PC-3 (cell line): ENCODE measurements at places on chromosomes 11 and 22. TPM values are rescaled to one million over a fixed set of nuclear protein-coding genes. Genes with fewer than 3 reads are reported as not detected.
A peak's percentile ranks its signal among the peaks of the same experiment; 100 is the strongest.

The ZNF214 gene
- total RNA-seq = 0.58 and 1.4 TPM in 2 replicates

The CCDC15 gene
- total RNA-seq = 8.6 and 11.4 TPM in 2 replicates

The SLC15A3 gene
- not detected in 2 replicates for total RNA-seq

- H3K4me3 ChIP-seq = no peak overlapping the region
- H3K4me1 ChIP-seq = peaks cover 30% of the 10 kb centered on the region
- no peaks in the 10 kb centered on the region for H3K36me3 ChIP-seq
- DNase-seq = no peak
These were observed 96.1 kb upstream of the AKIP1 start for GRCh38 chr11:8814923-8815240.

The PHLDA2 gene
- total RNA-seq = 101 and 110 TPM in 2 replicates

The FJX1 gene
- 71.4 and 97.1 TPM in 2 replicates for total RNA-seq

- no peak overlapping the region for H3K27ac ChIP-seq
- no peak overlapping the region for H3K4me3 ChIP-seq
- H3K36me3 ChIP-seq = no peaks in the 10 kb centered on the region
- no peak for DNase-seq
- H3K4me1 ChIP-seq = no peaks in the 10 kb centered on the region
These were observed 68.5 kb upstream of the PARVG start for GRCh38 chr22:44112191-44112590.

DNA sequence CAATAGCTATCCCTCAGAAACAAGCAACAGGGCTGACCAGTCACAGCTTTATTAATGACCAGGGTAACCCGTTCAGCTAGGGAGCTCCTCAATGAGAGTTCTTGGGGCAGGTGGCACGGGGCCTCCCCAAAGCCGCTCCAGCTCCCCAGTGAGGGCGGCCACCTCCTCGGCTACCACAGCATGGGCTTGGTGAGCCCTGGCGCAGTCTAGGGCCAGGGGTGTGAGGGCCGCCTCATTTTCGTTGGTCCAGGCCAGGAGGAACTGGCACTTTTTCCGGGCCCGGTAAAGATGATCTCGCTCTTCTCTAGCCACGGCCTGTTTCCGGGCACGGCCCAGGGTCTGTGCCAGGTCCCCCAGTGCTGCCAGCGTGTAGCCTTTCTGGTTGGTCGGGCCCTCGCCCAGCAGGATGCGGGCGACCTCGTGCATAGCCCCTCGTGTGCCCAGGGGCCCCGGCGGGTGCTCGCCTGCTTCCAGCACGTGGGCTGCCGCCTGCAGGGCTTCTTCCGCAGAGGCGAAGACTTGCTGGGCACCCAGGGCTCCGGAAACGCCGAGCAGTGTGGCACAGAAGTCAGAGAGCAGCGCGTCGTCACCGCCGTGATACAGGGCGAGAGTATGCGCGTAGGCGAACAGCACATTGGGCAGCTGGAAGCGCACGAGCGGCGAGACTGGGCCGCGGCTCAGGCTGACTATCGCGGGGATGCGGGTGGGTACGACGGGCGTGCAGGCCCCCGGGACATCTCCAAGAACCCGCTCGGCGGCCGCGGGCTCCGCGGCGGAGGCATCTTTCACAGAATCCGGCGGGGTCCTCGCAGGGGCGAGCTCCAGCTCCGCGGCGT lies 913 bp downstream of the ZNHIT2 start:
- peak overlapping the region; percentile 74 for H3K27ac ChIP-seq
- no peaks in the 10 kb centered on the region for H3K27me3 ChIP-seq
- peak overlapping the region; percentile 77 for H3K4me3 ChIP-seq
- peaks cover 20% of the 10 kb centered on the region for H3K36me3 ChIP-seq

DNA sequence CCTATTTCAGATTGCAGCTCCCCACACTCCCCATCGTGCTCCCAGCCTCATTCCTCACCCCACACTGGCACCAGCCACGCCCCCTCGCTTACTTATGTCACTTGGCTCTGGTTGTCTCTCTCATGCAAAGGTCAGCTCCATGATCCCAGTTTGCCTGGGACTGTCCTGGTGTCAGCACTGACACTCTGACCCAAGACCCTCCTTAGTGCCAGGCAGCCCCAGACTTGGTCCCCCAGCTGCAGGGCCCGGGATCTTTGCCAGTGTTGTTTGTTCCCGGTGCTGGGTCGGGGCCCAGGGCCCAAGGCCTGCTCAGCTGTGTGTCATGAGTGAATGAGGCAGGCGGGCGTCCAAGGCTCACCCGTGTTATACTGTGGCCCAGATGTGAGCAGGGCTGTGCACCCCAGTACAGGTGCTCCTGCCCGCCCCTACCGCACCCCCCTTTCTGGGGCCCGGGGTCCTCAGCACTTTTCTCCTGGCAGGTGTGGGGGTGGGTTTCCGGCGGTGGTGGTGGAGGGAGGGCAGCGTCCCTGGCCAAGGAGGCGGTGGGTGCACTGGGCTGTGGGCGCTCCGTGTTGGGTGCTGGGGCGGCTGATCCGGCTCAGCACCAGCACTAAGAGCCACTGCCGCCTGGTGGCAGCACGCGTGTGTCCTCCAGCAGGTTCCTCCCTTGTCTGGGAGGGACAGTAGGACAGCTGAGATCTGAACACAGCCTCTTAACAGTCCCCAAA lies 19.5 kb downstream of the IL17REL start:
- H3K27me3 ChIP-seq = no peaks in the 10 kb centered on the region
- H3K27ac ChIP-seq = no peak overlapping the region
- DNase-seq = peak; percentile 60
- no peaks in the 10 kb centered on the region for H3K36me3 ChIP-seq
- no peak overlapping the region for H3K4me3 ChIP-seq
- no peaks in the 10 kb centered on the region for H3K4me1 ChIP-seq

GRCh38 chr11:8262552-8263108 lies 1.0 kb downstream of the LMO1 start:
- peak overlapping the region; percentile 56 for H3K4me3 ChIP-seq
- H3K36me3 ChIP-seq = no peaks in the 10 kb centered on the region
- H3K27me3 ChIP-seq = peaks cover 43% of the 10 kb centered on the region

The HEPACAM gene
- 0.11 TPM in 1 of 2 replicates, not detected in the other for total RNA-seq

GRCh38 chr22:36048911-36049677 lies 20.5 kb upstream of the RBFOX2 start:
- no peaks in the 10 kb centered on the region for H3K27me3 ChIP-seq
- no peaks in the 10 kb centered on the region for H3K36me3 ChIP-seq
- H3K4me1 ChIP-seq = peaks cover 19% of the 10 kb centered on the region
- H3K4me3 ChIP-seq = no peak overlapping the region

The TRIM48 gene
- not detected in 2 replicates for total RNA-seq

GRCh38 chr11:97502201-97502600 lies 1112.4 kb downstream of the JRKL start:
- no peaks in the 10 kb centered on the region for H3K27me3 ChIP-seq
- peak; percentile 31 for DNase-seq
- no peaks in the 10 kb centered on the region for H3K36me3 ChIP-seq

The ZP1 gene
- total RNA-seq = not detected in 2 replicates

The NAALADL1 gene
- 0.47 TPM in 1 of 2 replicates, not detected in the other for total RNA-seq

DNA sequence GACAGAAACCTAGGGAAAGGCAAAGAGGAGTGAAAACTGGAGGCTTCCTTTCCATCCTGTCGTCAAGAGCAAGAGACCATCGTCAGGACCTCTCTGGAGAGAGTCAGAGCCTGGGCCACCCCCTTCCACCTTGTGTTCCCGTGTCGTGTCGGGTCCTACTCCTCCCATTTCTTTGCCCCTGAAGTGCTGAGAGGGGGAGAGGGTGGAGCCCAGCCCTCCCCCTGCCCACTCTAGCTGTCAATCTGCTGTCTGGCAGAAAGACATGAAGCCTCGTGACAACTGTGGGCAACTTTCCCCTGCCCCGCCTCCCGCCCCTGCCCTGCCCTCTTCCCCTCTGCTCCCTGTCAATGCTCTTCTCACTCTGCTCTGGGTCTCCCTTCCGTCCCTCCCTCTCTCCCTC lies 20.6 kb downstream of the ANKK1 start:
- no peak overlapping the region for H3K4me3 ChIP-seq
- H3K36me3 ChIP-seq = no peaks in the 10 kb centered on the region
- no peaks in the 10 kb centered on the region for H3K4me1 ChIP-seq
- no peak for DNase-seq
- H3K27ac ChIP-seq = no peak overlapping the region
- H3K27me3 ChIP-seq = peaks cover 16% of the 10 kb centered on the region; the same call in 1 of the 2 replicates

GRCh38 chr11:86623736-86624135 lies 48.7 kb downstream of the ME3 start:
- H3K27me3 ChIP-seq = no peaks in the 10 kb centered on the region
- no peaks in the 10 kb centered on the region for H3K36me3 ChIP-seq
- no peak for DNase-seq
- H3K4me1 ChIP-seq = no peaks in the 10 kb centered on the region

GRCh38 chr22:49886346-49887063 lies 31.7 kb downstream of the ALG12 start:
- H3K27me3 ChIP-seq = no peaks in the 10 kb centered on the region
- no peak overlapping the region for H3K27ac ChIP-seq
- DNase-seq = no peak
- no peaks in the 10 kb centered on the region; the same call in none of the 2 replicates for H3K36me3 ChIP-seq
- H3K4me1 ChIP-seq = no peaks in the 10 kb centered on the region
- H3K4me3 ChIP-seq = no peak overlapping the region

The MN1 gene
- total RNA-seq = 2.7 and 3.1 TPM in 2 replicates

DNA sequence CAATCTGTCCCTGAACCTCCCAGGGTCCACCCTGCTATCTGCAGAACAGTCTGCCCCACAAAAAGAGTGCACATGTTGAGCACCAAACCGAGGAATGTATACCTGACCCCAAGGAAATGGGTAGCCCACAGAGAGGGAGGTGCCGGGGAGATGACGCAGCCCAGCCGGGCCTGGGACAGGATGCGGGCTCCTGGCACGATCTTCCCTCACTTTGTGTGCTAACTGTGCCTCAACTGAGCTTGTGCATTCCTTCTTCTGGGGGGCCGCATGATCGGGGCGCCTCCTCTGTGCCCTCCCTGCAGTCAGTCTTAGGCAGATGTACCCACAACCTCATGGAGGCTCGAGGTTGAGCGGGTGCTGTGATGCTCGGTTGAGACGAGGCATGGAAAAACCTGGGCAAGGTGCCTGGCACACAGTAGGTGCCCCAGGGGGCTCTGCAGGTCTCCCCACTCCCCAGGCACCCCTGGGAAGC lies 2.4 kb downstream of the GAS2L1 start:
- H3K36me3 ChIP-seq = no peaks in the 10 kb centered on the region
- peak; percentile 76 for DNase-seq
- H3K4me1 ChIP-seq = peaks cover 37% of the 10 kb centered on the region
- H3K4me3 ChIP-seq = peak overlapping the region; percentile 79
- H3K27ac ChIP-seq = peak overlapping the region; percentile 97

DNA sequence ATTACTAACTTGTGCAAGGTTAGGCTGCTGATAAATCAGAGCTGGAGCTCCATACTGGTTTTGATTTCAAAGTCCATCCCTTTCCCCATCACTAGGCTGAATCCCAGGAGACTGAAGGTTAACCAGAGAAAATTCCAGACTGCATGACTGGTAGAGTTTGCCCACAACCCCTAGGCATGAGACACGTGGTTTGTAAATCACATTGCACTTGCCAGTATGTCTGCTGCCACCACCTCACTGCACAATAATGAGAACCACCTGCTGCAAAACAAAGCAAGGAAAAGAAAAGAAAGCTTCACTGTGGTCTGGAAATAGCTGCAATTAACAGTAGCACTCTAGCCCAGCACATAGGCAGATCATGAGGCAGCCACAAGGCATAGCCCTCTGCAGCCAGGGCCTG lies 67.6 kb upstream of the NTM start:
- H3K4me3 ChIP-seq = no peak overlapping the region
- H3K27me3 ChIP-seq = peaks cover 66% of the 10 kb centered on the region

DNA sequence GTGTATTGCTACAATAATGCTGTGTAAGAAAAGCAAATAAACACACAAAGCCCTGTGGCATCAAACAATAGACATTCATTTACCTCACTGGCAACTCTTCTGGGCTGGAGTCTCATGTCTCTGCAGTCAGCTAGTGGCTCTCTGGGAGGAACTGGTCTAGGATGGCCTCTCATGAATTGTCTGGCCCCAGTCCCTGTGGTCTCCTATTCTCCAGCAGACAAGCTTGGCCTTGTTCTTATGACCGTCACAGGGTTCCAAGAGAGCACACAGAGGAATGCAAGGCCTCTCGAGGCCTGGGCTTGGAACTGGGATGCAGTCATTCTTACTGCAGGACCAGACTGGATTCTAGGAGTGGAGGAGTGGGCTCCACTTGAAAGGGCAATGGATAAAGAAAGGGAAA lies 141.2 kb upstream of the NTM start:
- no peak overlapping the region for H3K27ac ChIP-seq
- H3K4me1 ChIP-seq = no peaks in the 10 kb centered on the region
- peaks cover 79% of the 10 kb centered on the region for H3K27me3 ChIP-seq
- H3K36me3 ChIP-seq = no peaks in the 10 kb centered on the region
- DNase-seq = no peak

GRCh38 chr22:36954251-36955014 lies 41.0 kb downstream of the CSF2RB start:
- peaks cover 7% of the 10 kb centered on the region; the same call in 1 of the 2 replicates for H3K27me3 ChIP-seq
- no peak overlapping the region for H3K4me3 ChIP-seq
- no peak for DNase-seq
- H3K4me1 ChIP-seq = no peaks in the 10 kb centered on the region
- no peak overlapping the region for H3K27ac ChIP-seq
- no peaks in the 10 kb centered on the region for H3K36me3 ChIP-seq

GRCh38 chr11:84384731-84385130 lies 1098.6 kb upstream of the CCDC90B start:
- H3K4me3 ChIP-seq = no peak overlapping the region
- H3K27ac ChIP-seq = no peak overlapping the region
- H3K27me3 ChIP-seq = no peaks in the 10 kb centered on the region
- no peaks in the 10 kb centered on the region for H3K4me1 ChIP-seq
- peak; percentile 73 for DNase-seq
- no peaks in the 10 kb centered on the region for H3K36me3 ChIP-seq

The GAS2L1 gene
- total RNA-seq = 58.4 and 75.7 TPM in 2 replicates

DNA sequence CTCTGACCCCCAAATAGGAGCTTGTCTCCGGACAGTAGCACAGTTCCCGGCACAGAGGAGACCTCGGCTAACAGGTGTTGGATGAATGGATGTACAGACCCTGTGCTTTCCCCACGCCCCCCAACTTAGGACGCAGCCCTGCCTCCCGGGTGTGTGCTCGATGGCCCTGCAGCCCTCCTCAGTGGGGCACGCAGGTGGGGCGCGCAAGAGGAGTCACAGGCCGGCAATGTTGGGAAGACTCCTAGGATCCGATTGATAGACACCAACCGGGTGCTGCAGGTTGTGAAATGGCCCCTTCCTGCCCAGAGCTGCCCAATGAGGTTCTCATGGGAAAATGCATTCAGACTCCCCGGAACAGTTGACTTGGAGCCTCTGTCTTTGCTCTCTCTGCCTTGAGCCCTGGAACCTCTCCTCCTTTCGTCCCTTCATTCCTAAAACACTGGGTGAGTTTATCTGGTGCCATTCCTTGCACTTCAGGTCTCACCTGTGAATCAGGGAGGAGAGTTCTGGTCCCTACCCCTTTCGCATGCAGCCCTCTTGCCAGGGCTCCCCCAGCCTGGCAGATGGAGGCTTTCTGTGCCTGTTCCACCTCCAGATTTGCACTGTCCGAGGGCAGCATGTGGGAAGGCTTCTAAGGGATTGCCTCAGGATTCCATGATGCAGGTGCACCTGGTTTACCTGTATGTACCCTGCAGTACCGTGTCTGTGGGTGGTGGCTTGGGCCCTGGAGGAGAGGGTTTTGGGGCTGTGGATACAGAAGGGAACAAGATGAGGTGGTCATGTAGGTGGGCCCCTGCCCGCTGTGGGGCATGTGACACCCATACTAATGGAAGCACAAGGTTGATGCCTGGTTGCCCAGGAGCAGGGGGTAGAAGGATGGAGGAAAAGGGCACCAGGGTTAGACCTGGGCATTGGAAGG lies 1.2 kb downstream of the MICALL1 start:
- no peak for DNase-seq
- H3K4me3 ChIP-seq = peak overlapping the region; percentile 89
- peaks cover 25% of the 10 kb centered on the region for H3K4me1 ChIP-seq
- H3K27me3 ChIP-seq = no peaks in the 10 kb centered on the region
